RWPE1 (cell line): ENCODE measurements at places on chromosomes 5 and 9.

GRCh38 chr5:172508471-172509404, 54.4 kb upstream of the SH3PXD2B start:
- DNase-seq: no peak

DNA sequence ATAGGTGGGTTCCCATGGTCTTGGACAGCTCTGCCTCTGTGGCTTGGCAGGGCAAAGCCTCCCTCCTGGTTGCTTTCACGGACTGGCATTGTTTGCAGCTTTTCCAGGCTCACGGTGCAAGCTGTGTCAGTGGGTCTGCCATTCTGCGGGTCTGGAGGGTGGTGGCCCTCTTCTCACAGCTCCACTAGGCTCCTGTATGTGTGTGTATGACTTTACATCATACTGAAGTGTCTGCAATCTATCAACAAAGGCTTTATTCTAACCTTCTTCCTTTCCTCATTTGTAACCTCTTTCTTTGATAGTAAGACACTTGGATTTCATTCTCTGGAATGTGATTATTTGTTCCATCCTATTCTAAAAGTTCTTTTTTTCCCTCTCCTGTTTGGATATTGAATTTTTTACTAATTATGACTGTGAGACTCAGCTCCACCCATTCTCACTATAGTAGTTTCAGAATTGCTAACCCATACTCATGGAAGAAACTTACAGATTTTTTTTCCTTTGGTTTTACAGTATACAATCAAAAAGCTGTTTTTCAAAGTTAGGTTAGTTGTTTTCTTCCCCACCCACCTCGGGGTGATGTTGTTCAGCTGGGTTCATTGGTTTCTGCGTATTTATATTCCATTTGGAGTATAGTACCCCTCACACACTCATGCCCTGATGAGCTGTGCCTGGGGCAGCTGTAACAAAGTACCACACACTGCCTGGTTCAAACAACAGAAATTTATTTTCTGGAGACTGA, 144.6 kb upstream of the OTULINL start:
- DNase-seq: no peak

DNA sequence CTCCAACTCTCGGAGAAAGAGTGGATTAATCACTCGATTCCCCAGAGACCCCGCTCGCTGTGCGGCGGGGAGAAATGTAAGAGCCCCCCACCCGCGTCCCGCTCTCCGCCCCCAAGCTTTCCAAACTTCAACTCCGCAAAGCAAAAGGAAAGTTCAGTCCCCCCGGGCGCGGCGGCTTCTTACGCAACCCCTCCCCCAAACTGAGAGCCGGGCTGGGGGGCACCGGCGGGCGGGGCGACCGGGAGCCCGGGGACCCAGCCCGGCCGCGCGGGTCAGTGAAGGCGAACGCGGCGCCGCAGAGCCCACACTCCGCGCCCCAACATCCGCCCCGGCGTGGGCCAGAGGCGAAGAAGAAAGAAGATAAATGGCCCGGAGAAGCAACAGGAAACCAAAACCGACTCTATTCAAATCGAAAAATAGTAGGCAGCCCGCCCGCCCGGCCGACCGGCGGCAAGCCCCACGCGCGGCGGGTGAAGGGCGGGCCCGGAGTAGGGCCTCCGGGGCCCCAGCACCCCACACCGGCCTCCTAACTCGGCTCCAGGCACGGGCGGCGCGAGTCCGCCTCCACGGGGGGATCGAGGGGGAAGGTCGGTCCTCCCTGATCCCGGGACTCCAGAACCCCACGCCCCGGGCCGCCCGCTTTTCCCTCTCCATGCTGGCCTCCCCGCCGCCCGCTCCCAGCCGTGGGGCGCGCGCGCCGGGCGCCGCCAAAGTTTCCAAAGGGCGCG, 720 bp downstream of the NOTCH1 start:
- DNase-seq: no peak

DNA sequence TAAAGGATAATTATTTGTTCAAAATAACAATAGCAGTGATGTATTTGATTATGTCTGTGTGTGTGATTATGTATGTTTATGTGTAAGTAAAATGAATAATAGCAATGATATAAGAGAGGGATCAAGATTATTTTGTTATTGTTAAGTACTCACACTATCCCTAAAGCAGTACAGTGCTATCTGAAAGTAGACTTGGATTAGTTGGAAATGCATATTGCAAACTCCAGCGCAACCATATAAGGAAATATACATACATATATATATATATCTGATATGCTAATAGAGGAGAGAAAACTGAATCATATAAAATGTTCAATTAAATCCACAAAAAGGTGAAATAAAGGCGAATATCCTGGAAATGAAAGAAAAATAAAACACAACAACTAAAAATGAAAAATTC, 268.4 kb downstream of the HINT1 start:
- no peak for DNase-seq

DNA sequence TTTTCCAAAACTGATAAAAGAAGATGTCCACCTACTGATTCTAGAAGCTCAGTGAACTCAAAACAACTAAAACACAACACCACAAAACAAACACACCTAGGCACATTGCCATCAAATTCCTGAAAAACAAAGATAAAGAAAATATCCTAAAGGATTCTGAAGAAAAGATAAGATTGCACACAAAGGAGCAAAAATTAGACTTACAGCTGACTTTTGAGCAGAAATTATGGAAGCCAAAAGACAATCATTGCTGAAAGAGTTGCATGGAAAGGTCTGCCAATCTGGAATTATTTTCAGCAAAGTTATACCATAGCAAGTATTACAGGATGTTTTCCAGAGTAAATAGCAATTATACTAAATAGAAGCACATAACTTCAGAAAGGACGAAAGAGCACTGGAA, 128.2 kb upstream of the IRX2 start:
- no peak for DNase-seq

GRCh38 chr5:147539053-147539452, 29.2 kb upstream of the DPYSL3 start:
- DNase-seq: peak; percentile 34

DNA sequence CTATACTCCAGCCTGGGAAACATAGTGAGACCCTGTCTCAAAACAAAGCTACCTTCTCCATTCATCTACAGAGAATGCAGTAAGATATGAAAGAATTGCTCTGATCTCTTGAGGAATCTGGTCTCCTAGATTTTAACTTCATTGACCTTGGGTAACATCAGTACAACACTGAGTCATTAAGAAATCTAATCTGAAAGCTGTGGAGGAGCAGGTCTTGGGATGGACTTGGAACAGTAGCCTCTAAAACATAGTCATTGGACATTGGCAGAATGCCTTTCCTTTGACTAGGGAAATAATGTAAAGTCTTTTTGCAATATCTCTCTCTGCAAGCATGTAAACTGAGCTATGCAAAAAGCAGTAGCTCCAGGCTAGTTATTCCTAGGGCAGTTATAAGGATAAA, 58.1 kb downstream of the KCNN2 start:
- no peak for DNase-seq

GRCh38 chr5:62506659-62507460, 71.8 kb upstream of the LRRC70 start:
- no peak for DNase-seq
